ENCODE measurements at places on chromosomes 7 and 10.

GRCh38 chr7:129785685-129786514 lies 166.9 kb downstream of the UBE2H start:
- DNase-seq: no peak

DNA sequence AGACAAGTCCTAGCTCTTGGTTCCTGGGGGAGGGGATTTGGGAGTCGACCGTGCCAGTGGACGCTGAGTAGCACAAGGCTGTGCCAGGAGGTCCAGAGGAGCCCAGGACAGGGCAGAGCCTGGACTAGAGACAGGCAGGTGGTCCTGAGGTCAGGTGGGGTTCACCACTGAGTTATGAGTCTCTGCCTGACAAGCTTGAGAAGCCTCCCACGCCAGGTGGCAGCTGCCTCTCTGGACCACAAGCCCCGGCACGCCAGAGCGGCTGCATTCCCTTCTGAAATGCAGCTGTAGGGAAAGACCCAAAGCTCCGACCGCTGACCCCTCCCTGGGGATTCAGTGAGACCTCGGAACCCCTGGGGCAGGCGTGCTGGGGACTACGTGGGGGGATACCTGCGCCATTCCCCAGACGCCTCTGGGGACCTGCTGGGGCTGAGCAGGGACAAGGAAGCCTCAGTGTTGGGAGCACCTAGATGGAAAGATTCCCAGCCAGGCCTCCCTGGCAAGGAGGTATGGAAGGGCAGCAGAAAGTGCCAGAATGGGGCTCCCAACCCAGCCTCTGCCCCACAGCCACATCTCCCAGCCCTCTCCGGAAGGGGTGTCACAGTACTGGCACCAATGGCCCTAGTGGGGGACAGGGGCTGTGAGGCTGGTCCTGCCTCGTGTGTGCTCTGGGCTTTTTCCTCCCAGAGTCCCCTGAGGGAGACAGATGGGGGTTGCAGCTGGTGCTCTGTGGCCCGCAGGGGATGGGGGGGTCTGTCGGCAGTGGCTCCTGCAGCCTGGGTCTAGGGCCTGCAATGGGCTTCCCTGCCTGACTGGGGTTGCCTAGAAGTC lies 29.0 kb downstream of the PDGFA start:
- no peak for DNase-seq

- DNase-seq: no peak
Observed at GRCh38 chr7:25308906-25309705, 80.8 kb upstream of the NPVF start.

DNA sequence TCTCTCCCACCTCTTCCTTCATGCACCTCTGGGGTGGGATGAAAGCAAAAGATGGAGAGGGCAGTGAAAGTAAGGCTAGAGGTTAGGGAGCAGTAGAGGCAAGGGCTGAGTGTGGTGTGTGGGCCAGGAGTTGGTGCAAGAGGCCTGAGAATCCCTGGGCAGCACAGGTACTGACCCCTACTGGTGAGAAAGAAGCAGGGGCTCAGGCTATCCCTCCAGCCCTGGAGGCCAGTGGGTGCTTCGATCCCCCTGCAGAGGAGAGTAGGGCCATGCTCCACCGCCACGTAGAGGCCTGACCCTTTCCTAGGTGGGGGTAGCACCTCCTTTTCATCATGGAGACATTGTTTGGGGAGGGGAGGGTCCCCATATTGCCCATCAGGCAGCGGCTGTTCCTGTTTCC lies 9.8 kb downstream of the CDHR1 start:
- no peak for DNase-seq

GRCh38 chr7:30988351-30989005 lies 24.7 kb downstream of the GHRHR start:
- no peak for DNase-seq

DNA sequence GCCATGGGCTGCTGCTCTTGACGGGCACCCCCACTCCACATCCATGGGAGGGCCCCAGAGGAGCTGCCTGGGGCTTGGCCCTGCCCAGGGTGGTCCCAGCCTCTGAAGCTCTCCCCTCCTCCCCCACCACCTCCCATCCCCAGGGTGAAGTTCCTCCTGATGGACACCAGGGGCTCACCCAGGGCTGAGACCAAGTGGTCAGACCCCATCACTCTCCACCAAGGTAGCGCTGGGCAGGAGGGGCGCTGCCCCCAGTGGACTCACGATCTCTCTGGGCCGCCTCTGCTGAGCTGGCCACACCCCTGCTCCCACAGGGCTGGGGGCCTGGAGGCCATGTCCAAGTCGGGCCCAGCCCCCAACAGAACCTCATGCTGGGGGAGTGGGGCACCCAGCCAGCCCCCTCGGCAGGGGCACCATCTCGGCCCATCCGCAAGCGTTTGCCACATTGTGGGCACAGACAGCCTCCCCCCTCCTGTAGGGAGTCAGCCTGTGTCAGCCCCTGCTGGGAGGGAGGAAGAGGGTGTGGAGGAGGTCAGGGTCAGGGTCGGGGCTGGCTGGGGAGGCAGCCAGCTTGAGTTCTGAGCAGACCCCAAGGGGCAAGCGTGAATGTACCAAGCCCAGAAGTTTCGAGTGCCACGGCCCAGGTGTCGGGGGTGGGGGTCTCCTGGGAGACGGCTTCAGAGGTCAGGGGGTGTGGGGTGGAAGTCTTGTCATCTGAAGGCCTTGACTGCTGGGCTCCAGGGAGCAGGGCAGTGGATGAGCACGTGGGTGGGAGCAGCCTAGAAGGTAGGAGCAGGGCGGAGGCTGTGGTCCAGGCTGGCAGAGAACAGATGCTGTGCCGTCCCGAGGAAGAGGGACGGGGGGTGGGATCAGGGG lies 2.8 kb downstream of the UPK3B start:
- DNase-seq: no peak

- no peak for DNase-seq
Observed at GRCh38 chr10:131781791-131782190, 119.0 kb upstream of the PPP2R2D start.

DNA sequence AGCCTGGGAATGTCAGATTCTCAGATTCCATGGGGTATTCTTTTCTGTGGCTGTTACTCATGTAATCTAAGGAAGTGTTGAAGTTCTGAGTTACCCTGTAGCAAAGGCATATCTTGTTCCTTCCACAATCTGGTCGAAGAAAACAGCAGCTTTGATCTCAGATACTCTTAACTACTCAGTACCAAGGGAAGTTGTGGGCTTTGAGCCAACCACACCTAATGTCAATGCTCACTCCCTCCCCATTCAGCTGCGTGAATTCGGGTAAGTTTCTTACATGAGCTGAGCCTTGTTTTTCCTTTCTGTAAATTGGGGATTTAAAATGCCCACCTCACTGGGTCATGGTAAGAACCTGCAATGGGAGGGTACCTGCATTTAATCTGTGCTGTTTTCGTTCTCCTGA lies 52.5 kb downstream of the PTPRN2 start:
- DNase-seq: no peak

GRCh38 chr7:128266883-128267594 lies 26.0 kb downstream of the LEP start:
- no peak for DNase-seq

- DNase-seq: no peak
Observed at GRCh38 chr7:1733206-1733907, 63.3 kb downstream of the ELFN1 start.

DNA sequence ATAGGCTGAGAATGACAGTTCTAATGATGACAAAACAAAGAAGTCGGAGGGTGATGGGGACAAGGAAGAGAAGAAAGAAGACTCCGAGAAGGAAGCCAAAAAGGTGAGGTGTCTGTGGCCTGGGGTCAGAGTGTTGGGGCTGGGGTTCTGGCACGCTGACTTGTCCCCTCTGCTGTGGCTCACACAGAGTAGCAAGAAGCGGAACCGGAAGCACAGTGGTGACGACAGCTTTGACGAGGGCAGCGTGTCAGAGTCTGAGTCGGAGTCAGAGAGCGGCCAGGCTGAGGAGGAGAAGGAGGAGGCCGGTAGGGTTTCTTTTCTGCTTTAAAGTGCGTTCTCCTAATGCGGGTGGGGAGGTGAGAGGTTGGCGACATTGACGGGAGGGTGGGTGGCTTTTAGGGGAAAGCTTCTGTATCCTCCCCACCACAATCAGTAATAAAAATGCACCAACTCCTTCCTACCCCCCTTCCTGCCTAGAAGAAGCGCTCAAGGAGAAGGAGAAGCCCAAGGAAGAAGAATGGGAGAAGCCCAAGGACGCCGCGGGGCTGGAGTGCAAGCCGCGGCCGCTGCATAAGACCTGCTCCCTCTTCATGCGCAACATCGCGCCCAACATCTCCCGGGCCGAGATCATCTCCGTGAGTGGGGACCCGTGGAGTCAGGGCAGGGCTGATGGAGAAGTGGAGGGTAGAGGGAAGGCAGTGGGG lies 4.6 kb downstream of the UFSP1 start:
- no peak for DNase-seq

DNA sequence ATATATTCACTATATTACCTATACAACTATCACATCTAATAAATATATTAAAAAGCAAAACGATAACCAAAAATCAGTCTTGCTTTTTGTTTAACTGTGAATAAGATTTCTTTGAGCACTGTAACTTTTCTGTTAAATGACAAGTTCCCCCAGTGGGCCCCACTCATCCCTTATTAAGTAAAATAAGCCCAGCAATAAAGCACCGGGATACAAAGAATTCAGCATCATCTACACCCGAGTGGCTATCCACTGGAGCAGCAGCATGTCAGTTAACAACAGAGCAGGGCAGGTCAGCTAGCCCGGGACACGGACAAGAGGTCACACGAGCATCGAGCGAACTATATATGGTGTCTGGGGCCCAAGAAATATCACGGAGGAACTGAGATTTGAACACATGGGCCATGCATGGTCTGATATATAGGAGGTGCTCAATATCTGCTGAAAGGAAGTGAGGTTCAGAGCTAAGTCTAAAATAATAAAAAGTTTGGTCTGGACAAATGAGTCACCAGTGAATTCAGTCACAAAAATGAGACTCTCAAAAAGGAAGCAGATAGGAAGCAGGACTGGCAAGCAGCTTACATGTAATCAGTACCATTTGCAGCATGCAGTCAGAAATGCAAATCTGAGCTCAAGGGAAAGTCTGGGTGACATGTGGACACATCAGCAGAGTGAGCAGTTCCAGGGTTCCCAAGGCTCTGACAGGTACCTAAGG lies 4.1 kb downstream of the ERCC6 start:
- DNase-seq: peak; percentile 71

DNA sequence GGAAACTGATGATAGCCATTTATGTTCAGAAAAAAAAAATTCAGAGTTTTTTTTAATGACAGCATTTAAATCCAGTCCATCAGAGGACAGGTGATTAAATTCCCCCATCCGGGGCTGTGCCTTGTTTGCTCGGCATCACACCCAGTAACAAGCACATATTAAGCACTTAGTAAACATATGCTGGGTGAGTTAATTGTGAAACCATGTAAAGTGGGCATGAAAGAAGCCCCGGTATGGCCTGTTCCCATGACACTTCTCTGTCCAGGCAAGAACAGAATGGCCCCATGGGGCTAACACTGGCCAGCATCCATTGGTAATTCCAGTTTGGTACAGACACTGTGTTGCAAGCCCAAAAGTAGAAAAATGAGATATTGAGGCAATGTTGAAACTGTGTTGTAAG lies 220.8 kb upstream of the RNF32 start:
- no peak for DNase-seq

- no peak for DNase-seq
Observed at GRCh38 chr10:7460006-7460405, 49.2 kb upstream of the SFMBT2 start.

- DNase-seq: no peak
Observed at GRCh38 chr10:76257816-76258215, 826.4 kb downstream of the LRMDA start.

GRCh38 chr7:135980665-135981180 lies 3.6 kb upstream of the MTPN start:
- DNase-seq: no peak

GRCh38 chr10:23005150-23005549 lies 77.3 kb downstream of the ARMC3 start:
- no peak for DNase-seq

DNA sequence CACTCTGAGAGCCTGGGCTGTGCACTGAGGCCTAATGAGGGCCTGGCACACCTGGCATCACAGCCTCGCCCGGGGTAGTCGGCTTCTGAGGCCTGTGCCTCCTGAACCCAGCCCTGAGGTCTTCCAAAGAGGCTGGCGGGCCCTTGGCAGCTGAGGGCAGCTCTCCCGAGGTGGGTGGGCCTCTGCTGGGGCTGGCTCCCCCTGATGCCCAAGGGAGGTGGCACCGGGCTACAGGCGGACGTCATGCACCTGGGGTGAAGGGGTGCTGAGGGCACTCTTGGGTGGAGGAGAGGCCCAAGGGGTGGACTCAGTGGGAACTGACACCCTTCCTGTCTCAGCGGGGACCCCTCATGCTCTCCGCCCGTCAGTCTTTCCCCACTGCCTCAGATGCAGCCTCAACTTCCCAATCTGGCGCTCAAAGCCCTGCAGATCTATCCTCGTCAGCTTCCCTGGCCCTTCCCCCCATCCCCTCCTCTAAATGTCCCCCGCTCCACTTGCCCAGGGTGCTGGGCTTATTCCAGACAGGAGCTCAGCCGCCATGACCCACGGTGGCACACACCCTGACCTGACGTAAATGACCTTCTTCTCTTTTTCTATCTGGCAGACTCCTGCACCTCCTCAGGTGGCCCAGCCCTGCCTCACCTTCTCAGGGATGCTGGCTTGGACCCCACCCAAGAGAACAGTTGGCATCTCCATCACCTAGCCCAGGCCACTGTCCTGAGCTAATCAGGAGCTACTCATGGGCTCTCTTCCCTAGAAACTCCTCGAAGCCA lies 38.2 kb downstream of the MYL10 start:
- no peak for DNase-seq

GRCh38 chr7:8160779-8161345 lies 101.1 kb downstream of the ICA1 start:
- DNase-seq: no peak
